NCI-H1694 (cell line): ENCODE measurements at places on chromosomes 12 and 14.

DNA sequence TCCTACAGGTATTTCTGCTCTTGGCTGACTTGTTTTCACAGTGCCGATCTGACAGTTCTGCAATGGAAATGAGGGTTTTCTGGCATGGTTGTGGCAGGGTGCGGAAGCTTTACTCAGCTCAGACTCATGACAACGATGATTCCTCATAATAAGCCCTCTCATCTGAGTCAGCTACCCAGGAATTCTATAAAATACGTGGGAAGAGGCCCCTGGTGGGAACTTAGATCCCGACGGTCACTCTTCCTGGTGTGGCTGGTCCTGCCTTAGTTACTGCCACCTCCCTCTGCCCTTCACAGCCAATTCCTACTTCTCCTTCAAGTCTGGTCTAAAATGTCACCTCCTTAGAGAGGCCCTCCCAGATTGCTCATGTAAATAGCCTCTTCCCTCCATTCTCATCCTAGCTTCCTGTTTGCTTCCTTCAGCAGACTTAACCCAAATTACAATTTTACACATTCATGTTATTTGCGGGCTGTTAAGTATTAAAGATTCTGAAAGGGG lies 104.2 kb upstream of the MAP1LC3B2 start:
- DNase-seq: no peak

DNA sequence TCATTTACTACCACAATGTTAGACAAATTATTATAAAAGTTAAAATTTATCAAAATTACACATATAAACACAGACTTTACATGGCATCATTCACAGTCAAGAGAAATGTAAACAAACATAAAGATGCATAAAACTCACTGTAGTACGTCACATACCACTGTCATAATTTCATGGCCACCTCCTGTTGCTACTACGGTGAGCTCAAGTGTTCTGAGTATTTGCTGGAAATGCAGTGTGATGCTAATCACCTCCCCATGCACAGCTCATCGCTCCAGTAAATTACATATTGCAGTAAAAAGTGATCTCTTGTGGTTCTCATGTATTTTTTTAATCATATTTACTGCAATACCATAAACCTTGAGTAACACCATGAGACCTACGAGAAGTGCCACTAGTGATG lies 247.7 kb upstream of the SFSWAP start:
- no peak for DNase-seq

DNA sequence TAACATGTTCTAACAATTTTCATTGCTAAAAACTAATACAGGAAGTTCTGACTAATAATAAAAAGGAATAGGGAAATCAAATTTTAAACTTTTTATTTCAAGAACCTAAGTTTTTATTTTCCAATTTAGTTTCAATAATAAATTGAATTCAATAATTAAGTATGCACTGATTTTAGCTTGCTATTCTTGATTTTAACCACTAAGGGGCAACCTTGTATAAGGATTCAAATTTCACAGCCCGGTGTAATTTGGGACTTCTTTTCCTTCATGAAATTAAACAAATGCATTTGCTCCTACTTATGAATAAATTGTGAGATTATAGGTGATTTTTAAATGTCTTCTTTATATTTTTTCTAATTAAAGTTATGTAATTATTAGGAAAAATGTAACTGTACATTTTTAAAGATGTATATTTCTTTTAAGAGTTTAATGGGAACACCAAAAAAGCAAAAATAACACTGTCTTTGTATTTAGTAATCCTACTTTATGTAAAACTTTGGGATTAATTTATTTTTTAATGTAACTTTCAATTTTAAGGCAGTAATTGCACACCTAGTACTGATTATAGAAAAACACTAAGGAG lies 241.4 kb upstream of the PDZRN4 start:
- peak; percentile 28 for DNase-seq

DNA sequence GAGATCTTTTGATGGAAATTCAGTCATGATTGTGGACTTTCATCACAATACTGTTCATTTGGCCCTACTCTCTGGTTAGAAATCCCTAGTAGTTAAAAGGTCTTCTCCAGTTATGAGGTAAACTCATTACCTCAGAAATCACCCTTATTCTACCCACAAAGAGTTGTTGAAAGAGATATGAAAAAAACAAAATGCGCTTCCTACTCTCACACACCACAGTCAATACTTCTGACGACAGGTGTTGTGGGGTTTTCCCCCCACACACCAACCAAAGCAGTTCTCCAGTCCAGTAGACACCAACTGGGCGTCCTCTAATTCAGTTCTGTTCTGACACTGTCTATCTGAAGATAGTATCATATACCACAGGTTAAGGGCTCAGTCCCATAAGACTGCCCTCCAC lies 54.9 kb downstream of the TRMT5 start:
- DNase-seq: no peak
